ENCODE measurements at places on chromosomes 1 and 21.

GRCh38 chr1:235021321-235021720 lies 107.3 kb downstream of the TOMM20 start:
- no peak for DNase-seq

DNA sequence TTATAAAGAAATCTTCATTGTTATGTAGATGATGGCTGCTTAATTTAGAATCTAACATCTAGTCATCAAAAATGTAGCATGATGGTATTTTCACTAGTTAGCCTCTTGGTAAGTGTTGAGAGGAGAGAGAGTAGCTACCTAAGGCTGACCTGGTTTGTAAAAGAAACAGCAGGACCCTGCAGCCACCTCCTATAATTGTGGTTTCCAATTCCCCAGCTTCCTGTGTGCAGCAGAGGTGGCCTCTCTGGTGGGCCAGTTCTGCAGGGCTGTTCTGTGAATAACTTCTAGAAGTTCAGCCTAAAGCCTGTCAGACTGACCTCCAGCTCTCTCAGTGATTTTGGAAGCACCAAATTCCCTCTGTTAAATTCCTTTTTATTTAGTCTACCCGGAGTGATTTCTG lies 246.4 kb upstream of the LRRC7 start:
- no peak for DNase-seq

- no peak for DNase-seq
Measured at GRCh38 chr21:44846224-44846484, 27.3 kb downstream of the PTTG1IP start.

DNA sequence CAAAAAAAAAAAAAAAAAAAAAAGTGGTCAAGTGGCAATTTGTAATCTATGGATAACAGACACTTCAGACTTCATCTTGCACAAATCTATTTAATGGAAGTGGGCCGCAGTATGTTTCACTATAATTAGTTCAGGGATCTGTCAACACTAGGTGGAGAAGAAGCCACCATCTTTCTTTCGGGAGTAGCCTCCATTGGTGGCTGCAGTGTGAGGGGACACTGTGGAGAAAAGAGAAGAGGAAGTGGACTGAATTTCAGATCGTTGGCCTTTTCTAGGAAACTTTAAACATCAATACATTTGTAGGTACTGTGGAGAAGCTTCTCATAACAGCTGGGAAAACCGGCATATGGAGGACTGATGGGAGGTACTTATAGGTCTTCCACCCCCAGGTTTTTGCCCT lies 8.0 kb upstream of the ELAPOR1 start:
- no peak for DNase-seq

- DNase-seq, result no peak
Measured at GRCh38 chr1:180672105-180672504, 40.3 kb downstream of the XPR1 start.

- peak; percentile 15 for DNase-seq
Measured at GRCh38 chr1:25924454-25924853, 18.2 kb upstream of the STMN1 start.

DNA sequence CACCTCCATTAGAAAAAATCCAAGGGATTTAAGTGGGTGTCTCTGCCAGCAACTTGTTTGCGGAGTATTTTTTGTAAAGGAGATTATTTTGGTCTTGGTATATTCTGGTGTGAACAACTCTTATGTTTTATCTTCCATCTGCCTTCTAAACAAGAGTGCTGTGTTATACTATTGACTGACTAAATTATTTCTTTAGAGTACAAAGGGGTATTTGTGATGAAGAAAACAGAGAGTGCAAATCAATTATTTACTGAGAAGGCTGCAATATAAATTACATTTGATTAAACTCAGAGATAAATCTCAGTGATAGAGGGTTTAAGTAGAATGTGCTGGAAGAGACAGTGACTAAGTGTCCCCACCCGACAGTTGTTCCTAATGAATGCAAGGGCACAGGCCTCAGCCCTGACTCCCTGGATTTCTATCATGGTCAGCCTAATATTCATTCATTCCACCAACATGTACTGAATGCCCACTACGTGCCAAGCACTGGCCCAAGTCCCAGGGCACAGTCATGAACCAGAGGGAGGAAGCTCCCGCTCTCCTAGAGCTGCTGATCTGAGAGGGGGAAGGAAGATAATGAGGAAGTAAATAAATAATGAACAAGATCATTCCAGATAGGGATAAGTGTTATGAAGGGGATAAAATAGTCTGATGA lies 196.9 kb upstream of the C8B start:
- DNase-seq, result no peak

- DNase-seq, result no peak
Measured at GRCh38 chr1:208923946-208924720, 659.4 kb upstream of the CAMK1G start.

DNA sequence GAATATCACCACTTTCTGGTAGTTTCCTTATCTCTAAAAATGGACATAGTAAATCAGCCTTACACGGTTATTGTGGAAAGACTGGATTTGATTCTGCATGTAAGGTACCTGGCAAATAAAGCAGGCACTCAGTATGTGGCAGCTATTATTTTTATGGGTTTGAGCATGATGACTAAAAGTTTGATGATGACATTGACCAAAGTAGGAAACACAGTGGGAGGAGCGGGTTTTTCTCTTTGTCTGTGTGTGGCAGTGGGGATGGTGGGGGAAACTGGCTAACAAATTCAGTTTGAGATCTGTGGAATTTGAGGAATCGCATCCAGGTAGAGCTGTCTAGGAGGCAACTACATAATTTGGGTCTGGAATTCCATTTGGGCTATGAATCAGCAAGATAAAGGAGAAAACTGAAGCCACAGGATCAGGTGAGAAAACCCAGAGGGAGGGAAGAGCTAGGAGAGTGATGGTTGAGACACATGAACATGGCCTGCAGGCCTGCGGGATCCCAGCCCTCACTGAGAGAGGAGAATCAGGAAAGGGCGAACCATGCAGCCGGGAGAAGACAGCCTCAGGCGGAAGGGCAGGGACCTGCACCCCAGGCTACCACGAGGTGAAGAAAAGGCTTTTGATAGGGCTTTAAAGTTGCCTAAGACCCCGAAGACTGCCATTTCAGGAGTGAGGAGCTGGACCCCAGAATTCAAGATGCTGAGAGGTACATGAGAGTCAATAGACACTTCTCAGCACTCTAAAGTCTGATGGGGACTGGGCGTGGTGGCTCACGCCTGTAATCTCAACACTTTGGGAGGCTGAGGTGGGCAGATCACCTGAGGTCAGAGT lies 52.2 kb downstream of the MEF2D start:
- no peak for DNase-seq

DNA sequence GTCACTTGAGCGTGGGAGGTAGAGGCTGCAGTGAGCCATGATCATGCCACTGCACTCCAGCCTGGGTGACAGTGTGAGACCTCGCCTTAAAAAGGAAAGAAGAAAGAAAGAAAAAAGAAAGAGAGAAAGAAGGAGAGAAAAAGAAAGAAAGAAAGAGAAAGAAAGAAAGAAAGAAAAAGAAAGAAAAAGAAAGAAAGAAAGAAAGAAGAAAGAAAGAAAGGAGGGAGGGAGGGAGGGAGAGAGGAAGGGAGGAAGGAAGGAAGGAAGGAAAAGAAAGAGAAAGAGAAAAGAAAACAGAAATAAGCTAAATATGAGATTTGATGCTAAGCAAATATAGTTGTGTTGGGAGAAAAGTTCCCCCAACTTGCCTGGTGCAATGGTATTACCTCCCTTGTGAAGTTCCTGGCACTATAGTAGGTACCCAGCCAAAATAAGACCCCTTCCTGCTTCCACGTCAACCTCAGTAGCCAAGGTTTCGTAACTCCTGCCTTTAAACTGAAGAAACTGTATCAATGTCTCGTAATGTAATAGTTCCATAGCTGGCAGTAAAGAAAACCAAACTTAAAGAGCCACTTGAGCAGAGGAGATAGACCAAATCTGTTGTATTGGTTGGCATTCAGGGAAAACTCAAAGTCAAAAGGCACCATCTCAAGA lies 88.1 kb upstream of the HNRNPU start:
- no peak for DNase-seq

GRCh38 chr21:31310750-31311149 lies 33.3 kb downstream of the TIAM1 start:
- no peak for DNase-seq

DNA sequence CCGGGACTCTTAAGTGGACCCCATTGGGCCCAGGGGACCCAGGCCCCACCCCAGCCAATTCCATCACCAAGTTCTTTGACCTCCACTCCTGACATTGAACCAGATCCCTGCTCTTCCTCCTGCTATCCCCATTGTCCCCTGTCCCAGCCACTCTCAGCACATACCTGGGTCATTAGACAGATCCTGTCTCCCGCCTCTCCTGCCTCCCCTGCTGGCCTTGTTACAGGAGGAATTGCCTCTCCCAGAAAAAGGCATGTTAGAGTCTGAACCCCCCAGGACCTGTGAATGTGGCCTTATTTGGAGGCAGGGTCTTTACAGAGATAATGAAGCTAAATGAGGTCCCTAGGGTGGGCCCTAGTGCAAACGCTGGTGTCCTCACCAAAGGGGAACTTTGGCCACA lies 301.9 kb downstream of the NPHP4 start:
- DNase-seq, result no peak

GRCh38 chr21:33760641-33761440 lies 118.5 kb downstream of the ITSN1 start:
- DNase-seq, result no peak

DNA sequence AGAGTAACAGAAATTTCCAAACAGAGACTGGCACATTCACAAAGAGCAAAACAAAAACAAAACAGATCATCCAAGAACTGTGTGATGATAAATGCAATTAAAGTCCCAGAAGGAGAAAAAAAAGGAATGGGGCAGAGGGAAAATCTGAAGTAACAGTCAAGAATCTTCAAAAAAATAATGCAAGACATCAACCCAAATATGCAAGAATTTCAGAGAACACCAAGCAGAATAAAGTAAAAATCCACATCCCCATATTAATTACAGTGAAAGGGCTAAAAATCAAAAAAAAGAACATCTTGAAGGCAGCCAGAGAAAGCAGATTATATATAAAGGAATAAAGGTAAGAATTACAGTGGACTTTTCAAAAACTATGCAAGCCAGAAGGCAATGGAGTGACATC lies 67.1 kb downstream of the FOXJ3 start:
- DNase-seq, result no peak

GRCh38 chr1:175319912-175320230 lies 127.3 kb upstream of the KIAA0040 start:
- no peak for DNase-seq

DNA sequence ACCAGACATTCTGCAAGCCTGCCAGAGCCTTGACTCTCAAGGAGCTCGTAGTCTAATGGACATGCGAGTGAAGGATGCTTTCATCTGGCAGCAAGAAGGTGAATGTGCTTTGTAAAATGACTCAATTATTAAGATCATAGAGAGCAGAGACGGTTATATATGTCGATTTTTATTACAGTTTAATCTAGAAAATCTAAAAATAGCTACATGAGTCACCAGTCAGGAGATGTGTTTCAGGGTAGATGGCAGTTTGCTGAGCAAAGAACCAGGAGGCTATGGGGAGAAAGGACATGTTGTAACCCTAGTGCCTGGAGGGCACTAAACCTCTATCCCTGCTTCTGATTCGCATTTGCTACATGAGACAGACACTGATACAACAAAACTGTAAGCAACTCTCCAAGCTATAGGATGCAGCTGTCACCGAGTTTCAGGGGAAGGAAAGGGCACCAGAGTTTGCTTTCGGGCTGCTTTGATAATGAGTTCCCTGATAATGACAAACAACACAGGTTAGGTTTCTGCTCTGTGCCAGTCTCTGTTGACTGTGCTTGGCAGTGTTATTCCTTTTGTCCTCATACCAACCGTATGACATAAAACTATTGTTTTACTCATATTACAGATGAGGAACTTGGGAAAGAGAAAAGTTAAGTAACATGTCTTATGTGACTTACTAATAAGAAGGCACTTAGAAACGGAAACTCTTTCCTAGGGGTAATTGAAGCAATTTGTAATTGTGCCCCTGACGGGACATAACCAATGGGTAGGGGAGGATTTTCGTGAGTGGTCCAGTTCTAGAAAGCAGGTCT lies 43.2 kb downstream of the C1orf198 start:
- DNase-seq, result peak; percentile 33

- DNase-seq, result no peak
Measured at GRCh38 chr1:41044187-41044586, 22.7 kb upstream of the SLFNL1 start.

- DNase-seq, result no peak
Measured at GRCh38 chr1:178646821-178647220, 78.2 kb upstream of the RALGPS2 start.

DNA sequence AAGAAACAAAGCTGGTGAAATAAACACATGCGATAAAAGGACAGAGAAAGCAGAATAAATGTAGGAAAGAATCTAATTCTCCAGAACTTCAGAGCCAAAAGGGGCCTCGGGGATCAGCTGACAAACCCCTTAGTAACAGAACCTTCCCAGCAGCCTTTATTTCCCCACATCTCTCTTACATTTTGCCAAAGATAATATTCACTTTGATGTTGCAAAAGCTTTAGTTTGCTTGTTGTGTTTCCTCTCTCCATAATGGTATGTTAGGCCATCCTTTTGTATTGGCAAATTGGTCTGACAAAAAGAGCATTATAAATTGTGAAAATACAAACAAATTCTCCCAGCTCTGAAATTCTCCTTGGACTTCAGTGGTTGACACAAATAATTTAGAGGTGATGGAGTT lies 54.9 kb downstream of the OPTC start:
- DNase-seq, result no peak

GRCh38 chr21:37393786-37394185 lies 27.2 kb downstream of the DYRK1A start:
- DNase-seq, result no peak

DNA sequence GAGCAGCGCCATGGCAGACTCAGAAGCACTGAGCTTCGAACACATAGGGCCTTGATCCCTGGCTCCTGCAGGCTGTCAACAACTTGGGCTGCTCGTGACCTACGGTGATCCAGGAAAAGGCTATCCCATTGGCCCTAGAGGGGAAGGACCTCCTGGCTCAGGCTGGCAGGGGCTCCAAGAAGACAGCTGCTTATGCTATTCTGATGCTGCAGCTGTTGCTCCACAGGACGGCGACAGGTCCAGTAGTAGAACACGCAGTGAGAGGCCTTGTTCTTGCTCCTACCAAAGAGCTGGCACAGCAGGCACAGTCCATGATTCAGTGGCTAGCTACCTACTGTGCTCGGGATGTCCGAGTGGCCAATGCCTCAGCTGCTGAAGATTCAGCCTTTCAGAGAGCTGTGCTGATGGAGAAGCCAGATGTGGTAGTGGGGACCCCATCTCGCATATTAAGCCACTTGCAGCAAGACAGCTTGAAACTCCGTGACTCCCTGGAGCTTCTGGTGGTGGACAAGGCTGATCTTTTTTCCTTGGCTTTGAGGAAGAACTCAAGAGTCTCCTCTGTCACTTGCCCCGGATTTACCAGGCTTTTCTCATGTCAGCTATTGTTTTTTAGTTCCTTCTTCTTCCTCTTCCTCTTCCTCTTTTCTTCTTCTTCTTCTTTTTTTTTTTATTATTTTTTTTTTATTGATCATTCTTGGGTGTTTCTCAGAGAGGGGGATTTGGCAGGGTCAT lies 18.9 kb downstream of the ITLN2 start:
- peak; percentile 21 for DNase-seq

GRCh38 chr1:150165622-150166612 lies 16.2 kb downstream of the PLEKHO1 start:
- DNase-seq, result peak; percentile 49

GRCh38 chr1:86502721-86503405 lies 34.1 kb downstream of the CLCA1 start:
- no peak for DNase-seq

GRCh38 chr1:75083848-75084514 lies 50.2 kb upstream of the LHX8 start:
- no peak for DNase-seq
